Astrocyte (in vitro differentiated cells and primary cell): ENCODE measurements at places on chromosomes 3 and 15.
A peak's percentile ranks its signal among the peaks of the same experiment; 100 is the strongest.

GRCh38 chr15:70643783-70644125, 119.6 kb downstream of the UACA start:
- peaks cover 7% of the 10 kb centered on the region for H3K4me1 ChIP-seq
- no peak overlapping the region for H3K27ac ChIP-seq
- H3K27me3 ChIP-seq, result no peaks in the 10 kb centered on the region

GRCh38 chr15:26028086-26028740, 165.1 kb upstream of the ATP10A start:
- no peaks in the 10 kb centered on the region for H3K27me3 ChIP-seq
- no peaks in the 10 kb centered on the region for H3K36me3 ChIP-seq

GRCh38 chr3:120831066-120831465, 76.9 kb upstream of the STXBP5L start:
- DNase-seq, result no peak
- H3K27me3 ChIP-seq, result no peaks in the 10 kb centered on the region
- no peak overlapping the region for H3K27ac ChIP-seq
- no peaks in the 10 kb centered on the region for H3K36me3 ChIP-seq

DNA sequence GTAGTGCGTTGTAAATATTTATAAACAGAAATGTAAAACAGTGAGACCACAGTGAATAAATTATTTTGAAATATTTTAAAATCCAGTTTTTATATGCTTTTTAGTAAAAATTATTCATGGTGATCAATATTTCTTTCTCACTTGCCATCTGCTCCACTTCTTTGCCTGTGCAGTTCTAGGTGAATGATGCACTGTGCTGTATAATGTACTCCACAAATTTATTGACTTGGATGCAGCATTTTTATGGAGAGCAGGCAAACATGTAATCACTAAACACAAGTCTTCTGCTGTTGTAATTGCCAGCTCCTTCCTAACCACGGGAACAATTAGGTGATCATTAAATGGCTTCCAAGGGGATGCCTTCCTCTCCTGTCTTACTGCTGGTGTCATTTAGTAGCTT, 395.9 kb downstream of the PTPRG start:
- H3K27me3 ChIP-seq, result no peaks in the 10 kb centered on the region
- peaks cover 9% of the 10 kb centered on the region for H3K4me1 ChIP-seq
- H3K4me3 ChIP-seq, result no peak overlapping the region
- H3K27ac ChIP-seq, result no peak overlapping the region

DNA sequence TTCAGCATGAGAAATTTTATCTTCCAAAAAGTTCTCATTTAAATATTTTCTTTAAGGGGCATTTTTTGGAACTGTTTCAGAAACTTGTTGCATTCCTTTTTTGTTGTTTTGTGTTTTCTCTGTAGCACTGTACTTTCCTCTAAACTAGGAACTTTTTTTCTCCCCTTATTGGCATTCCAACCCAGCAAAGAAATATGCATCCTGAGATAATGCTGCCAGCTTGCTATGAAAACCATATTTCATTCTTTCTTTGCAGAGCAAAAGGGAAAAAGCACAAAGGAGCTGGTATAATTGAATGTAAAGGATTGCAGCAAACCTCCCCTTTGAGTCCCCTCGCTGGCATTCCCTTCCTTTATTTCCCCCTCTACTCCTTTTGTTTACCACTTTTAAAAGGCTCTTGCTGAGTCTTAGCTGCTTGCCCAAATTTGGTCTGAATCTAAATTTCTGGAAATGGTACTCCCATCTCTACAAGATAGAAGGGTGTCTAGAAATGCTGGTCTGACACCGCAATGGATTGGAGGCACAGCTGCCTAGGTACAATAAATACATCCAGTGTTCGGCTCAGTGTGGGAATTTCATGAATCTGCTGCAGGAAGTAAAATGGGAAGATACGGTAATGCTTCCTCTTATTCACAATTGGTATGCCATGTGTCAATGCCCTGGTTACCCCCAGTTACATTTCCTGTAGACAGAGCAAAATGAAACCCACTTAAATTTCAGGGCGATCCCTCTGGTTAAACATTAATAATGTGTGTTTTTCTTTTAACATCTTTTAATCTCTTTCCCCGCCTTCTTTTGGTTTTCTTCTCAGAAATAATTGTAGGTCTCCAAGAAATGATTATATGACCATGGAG, 156.6 kb downstream of the MEIS2 start:
- no peaks in the 10 kb centered on the region for H3K4me1 ChIP-seq
- H3K27ac ChIP-seq, result no peak overlapping the region
- H3K27me3 ChIP-seq, result no peaks in the 10 kb centered on the region
- DNase-seq, result no peak
- H3K36me3 ChIP-seq, result peaks cover 20% of the 10 kb centered on the region

DNA sequence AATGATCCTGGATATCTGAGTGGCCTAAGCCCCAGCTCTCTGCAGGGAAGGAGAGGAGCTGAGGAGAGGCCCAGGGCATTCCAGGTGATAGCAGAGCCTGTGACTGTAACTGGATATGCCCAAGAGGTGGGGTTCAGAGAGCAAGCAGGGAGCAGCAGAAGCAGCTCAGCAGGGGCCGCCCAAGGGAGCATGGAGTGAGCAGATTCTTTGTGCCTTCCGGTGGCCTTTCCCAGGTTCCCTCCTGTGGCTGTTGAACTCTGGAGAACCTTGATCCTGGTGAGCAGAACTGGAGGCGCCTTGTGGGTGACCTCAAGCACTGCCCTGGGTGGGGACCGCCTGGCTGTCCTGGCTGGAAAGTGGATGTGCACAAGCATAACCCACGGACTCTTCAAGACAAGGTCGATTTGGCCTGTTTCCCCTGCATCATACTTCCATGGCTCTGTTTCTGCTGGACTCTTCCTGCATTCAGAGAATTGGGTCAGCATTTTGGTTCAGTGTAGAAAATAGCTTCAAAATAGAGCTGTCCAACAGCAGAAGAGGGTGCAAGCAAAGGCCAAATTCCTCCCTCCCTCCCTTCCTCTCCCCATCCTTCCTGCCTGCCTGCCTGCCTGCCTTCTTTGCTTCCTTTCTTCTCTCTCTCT, 76.1 kb downstream of the ARNT2 start:
- peak; percentile 56 for DNase-seq
- H3K27me3 ChIP-seq, result no peaks in the 10 kb centered on the region
- peaks cover 66% of the 10 kb centered on the region for H3K4me1 ChIP-seq
- H3K27ac ChIP-seq, result peak overlapping the region; percentile 88
- H3K4me3 ChIP-seq, result peak overlapping the region; percentile 17

DNA sequence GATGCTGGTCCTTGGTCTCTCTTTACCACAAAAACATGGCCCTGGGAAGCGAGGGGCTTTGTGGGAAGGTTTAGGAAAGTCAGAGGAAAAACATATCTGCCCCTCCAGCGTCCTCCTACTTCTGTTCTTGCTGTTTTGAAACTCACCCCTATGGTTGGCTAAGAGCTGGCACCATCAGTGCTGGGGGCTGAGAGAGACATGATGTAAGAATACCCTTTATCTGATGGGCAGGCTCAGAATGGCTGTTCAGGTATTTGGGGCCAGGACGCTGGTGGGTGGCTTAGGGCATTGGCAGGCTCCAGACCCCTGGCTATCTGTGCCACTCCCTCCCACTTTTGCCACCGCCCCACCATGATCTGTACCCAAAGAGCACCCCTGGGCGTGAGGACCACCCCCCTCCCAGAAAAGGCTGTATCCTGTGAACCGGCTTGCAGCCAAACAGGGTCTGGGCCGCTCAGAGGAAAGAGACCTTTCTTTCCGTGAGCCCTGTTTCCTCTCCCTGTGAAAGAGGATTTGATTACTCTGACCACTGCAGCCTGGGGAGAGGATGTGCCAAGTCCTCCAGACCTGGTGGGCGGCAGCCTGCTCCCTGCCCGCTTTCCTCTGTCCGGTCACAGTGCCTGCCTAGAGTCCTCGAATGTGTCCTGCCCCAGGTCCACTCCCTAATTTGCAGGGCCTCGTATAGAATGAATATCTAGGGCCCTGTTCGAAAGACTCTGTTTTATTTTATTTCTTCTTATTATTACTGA, 61.3 kb upstream of the SLC6A6 start:
- no peak for DNase-seq
- peaks cover 10% of the 10 kb centered on the region for H3K4me1 ChIP-seq
- H3K27ac ChIP-seq, result no peak overlapping the region
- H3K27me3 ChIP-seq, result peaks cover 16% of the 10 kb centered on the region
- H3K36me3 ChIP-seq, result no peaks in the 10 kb centered on the region

DNA sequence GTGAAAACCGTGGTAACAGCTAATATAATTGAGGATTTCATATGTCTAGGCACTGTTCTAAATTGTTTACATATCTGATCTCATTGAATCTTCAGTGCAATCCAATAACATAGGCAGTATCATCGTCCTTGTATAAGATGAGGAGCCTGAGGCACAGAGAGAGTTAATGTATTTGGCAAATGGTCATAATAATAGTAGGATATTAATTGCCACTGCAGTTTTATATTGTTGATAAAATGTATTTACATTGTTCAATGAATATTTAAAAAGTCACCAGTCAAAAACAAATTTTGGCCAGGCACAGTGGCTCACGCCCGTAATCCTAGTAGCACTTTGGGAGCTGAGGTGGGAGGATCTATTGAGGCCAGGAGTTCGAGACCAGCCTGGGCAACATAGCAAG, 88.5 kb downstream of the EEFSEC start:
- DNase-seq, result no peak
- no peaks in the 10 kb centered on the region for H3K4me1 ChIP-seq
- no peaks in the 10 kb centered on the region for H3K36me3 ChIP-seq

DNA sequence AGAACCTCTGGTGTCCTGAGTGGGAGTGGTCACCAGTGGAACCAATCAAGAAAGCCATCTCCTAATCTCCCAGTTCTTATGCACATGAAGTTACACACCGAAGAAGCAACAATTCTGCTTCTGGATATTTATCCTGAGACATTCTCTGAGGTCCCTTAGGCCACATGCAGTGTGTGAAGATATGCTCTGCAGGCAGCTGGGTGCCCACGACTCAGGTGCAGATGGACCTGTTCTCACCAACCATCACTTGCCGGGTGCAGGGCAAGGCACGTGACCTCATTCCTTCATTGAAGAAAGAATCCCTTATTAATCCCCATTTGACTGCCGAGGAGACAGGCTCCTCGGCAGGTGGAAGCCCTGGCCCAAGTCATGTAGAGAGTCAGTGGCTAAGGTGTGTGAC, 79.8 kb downstream of the WNT7A start:
- H3K4me3 ChIP-seq, result no peak overlapping the region
- no peaks in the 10 kb centered on the region for H3K27me3 ChIP-seq
- H3K27ac ChIP-seq, result no peak overlapping the region
- no peak for DNase-seq
- no peaks in the 10 kb centered on the region for H3K36me3 ChIP-seq

GRCh38 chr3:175484666-175485065, 625.5 kb downstream of the NAALADL2 start:
- H3K27me3 ChIP-seq, result no peaks in the 10 kb centered on the region
- no peaks in the 10 kb centered on the region for H3K4me1 ChIP-seq
- no peak overlapping the region for H3K27ac ChIP-seq

DNA sequence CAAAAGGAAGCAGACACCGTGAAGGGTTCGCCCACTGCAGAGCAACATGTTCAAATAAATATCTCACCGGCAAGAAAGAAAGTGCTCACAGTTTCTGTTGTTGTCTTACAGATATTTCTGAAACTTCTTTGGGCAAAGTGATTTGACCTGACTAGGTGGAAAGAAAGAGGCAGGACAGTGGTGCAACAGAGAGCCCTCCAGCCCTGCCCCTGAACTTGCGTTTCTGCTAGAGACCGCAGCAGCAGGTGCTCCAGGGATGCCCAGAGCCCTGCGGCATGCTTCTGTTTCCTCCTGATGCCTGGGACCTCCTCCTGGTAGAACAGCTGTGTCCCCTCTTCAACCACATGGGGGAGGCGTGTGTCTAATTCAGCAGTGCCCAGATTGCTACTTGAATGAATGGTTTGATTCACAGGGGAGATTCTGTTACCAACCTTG, 123.4 kb downstream of the ATP10A start:
- peaks cover 12% of the 10 kb centered on the region for H3K4me1 ChIP-seq
- H3K36me3 ChIP-seq, result no peaks in the 10 kb centered on the region
- H3K27me3 ChIP-seq, result no peaks in the 10 kb centered on the region
- DNase-seq, result peak; percentile 13
- no peak overlapping the region for H3K4me3 ChIP-seq

GRCh38 chr3:184716622-184717398, 4.9 kb upstream of the MAGEF1 start:
- peaks cover 20% of the 10 kb centered on the region for H3K4me1 ChIP-seq
- H3K27me3 ChIP-seq, result no peaks in the 10 kb centered on the region
- H3K27ac ChIP-seq, result peak overlapping the region; percentile 33
- H3K36me3 ChIP-seq, result no peaks in the 10 kb centered on the region
- H3K4me3 ChIP-seq, result peak overlapping the region; percentile 11

DNA sequence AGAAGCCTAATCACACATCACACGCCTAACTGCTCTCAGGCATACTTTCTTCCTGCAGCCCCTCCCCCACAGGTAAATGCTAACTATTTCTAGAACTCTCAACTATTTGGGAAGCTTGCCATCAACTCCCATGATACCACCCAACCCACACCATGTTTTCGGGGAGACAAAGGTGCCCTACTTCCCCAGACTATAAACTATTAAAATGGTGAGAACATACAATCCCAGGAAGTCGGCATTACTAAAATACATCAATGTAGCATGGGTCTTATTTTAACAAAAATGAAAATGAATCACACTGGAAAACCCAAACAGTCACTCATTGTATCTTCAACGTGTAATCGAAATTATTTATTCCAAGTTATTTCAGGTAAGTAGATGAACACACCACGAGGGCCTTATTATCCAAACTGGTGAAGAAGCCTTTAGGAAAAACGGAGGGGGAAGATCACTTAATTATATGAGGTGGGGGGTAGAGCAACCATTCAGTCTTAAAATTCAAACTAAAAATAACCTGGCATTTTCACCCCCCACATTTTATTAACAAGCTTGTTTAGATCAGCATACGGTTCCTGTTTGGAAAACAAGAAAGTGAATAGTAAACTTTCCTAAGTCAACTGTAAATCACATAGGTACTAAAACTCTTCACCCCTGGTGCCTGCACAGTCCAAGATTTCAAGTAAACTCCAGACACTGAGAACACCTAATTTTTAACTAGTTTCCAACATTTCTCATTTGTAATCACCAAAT, 1.9 kb downstream of the TBL1XR1 start:
- no peaks in the 10 kb centered on the region for H3K36me3 ChIP-seq
- H3K27me3 ChIP-seq, result no peaks in the 10 kb centered on the region
- DNase-seq, result no peak

- no peak overlapping the region for H3K4me3 ChIP-seq
- no peak overlapping the region for H3K27ac ChIP-seq
- H3K36me3 ChIP-seq, result no peaks in the 10 kb centered on the region
Observed at GRCh38 chr3:108724101-108724500, 33.1 kb downstream of the RETNLB start.

DNA sequence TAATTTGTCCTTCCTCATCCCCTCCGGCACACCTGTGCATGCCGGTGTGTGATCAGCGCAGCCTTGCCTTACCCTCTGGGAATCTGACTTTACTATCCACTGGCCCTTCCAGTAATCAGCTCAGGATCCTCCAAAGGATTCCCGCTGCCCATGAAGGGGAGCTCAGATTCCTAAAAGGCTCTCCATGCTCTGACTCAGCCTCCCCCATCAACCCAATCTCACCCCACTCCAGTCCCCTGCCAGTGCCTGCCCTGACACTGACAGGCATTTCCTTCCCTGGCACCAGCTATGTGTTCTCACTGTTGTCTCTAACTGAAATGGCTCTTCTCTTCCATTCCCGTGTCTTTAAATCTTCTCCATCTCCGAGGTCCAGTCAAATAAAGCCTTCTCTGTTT, 7.3 kb upstream of the BCL2A1 start:
- H3K36me3 ChIP-seq, result no peaks in the 10 kb centered on the region
- no peaks in the 10 kb centered on the region for H3K27me3 ChIP-seq
- no peaks in the 10 kb centered on the region for H3K4me1 ChIP-seq
- no peak for DNase-seq
- H3K27ac ChIP-seq, result no peak overlapping the region
- no peak overlapping the region for H3K4me3 ChIP-seq
